IgD-negative memory B cell (primary cell): ENCODE measurements at places on chromosomes 3 and 15. TPM values are rescaled to one million over a fixed set of nuclear protein-coding genes. Genes with fewer than 3 reads are reported as not detected.

Gene SEMA5B
- not detected for polyA plus RNA-seq

Gene KIAA1143
- polyA plus RNA-seq, result 38.7 TPM

Gene OXTR
- 0.14 TPM for polyA plus RNA-seq

Gene ZBED2
- polyA plus RNA-seq, result 6.7 TPM

Gene SLC51A
- polyA plus RNA-seq, result 0.90 TPM

Gene HDC
- not detected for polyA plus RNA-seq

Gene CPNE9
- not detected for polyA plus RNA-seq

Gene CSK
- polyA plus RNA-seq, result 214 TPM

Gene CCDC39
- not detected for polyA plus RNA-seq

Gene ZNF662
- not detected for polyA plus RNA-seq

Gene SMAD6
- not detected for polyA plus RNA-seq

Gene CMC1
- 22.5 TPM for polyA plus RNA-seq

Gene CMTM8
- 0.25 TPM for polyA plus RNA-seq

Gene TNNC1
- polyA plus RNA-seq, result not detected
